ENCODE measurements at places on chromosomes 6 and 20.

- no peak for DNase-seq
Observed at GRCh38 chr20:1494436-1494835, 3.2 kb upstream of the SIRPB2 start.

DNA sequence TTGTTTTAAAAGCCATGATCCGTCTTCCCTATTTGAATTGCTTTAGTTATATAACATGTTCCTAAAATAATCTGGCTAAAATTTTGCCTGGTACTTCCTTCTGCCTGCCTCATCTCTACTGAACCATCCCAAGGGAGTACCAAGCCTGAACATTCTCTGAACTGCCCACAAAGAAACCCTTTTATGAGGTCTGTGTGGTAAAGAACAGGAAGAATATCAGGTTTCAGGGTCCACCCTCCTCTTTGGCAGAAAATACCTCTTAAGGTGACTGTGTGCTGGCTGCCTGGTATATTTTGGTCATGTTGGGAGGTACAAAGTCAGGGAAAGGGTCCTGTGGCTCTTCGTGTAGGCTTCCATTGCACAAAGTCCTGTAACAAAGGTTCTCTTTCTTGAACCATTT lies 574.1 kb upstream of the CHD6 start:
- DNase-seq: no peak

- no peak for DNase-seq
Observed at GRCh38 chr20:44180814-44181213, 6.2 kb downstream of the JPH2 start.

- DNase-seq: no peak
Observed at GRCh38 chr6:14143305-14143704, 25.7 kb downstream of the CD83 start.

DNA sequence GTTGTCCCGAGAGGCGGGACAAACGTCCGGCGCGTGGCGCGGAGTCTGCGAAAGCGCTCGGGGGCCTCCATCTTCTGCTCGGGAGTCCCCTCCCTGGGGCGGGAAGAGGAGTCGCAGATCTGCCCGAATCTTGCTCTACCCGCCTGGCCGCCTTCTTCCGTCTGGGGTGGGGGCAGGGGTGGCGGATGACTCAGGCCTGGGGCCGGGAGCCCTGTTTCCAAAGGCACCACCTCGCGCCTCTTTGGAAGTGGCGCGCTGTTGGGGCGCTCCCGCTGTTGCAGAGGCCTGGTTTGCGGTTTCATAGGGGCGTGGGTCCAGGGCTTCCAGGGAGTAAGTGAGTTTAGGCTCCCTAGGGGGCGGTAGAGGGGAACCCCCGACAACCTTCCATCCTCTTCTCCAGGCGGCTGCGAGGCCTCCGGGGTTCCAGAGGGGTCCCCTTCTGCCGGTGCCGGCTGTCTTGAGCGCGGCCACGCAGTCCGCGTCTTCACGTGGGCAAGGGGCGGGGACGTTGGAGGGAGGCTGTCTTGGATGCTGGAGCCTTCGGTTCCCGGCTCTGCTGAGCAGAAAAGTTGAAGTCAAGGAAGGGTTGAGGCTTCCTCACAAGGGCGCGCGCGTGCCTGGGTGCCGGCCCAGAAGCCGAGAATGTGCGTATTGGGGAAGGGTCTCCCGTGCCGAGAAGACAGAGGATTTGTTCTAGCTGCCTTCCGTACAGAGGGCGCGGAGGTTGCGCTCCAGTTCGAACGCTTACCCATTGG lies 2.6 kb upstream of the TFAP2C start:
- no peak for DNase-seq

- DNase-seq: no peak
Observed at GRCh38 chr20:20079102-20079784, 26.9 kb downstream of the CFAP61 start.

- DNase-seq: no peak
Observed at GRCh38 chr20:40702504-40702903, 13.5 kb upstream of the MAFB start.

GRCh38 chr20:20969701-20970280 lies 136.4 kb downstream of the LINC00237 start:
- no peak for DNase-seq

DNA sequence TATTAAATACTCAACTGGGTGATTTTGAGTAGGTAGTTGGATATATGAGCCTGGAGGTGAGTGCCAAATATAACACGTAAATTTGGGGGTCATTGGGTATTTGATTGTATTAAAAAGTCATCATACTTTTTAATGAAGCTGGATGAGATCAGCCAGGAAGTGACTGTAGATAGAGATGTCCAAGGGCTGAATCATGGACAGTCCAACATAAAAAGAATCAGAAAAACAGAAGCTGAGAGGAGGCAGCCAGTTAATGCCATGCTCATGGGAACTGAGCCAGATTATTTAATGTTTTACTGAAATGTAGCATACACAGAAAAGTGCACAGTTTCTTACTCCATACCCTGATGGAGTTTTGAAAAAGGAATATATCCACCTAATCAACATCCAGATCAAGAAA lies 435.5 kb upstream of the PLCB4 start:
- no peak for DNase-seq

DNA sequence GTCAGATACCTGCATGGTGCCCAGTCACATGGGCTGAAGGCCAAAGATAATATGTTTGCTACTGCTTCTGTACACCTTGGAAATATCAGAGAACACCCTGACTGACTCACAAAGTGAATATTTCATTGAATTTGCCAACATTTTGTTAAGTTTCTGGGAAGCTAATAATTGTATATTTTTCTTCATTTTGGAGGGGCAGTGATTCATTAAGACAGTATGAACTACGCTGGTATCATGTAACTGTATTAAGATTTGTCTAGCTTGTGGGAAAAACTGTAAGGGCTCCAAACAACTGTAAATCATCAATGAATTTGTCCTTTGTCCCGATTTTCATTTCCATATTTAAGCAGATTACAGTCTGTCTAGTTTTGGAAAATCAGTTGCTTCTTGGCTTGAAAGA lies 102.3 kb upstream of the CCN2 start:
- DNase-seq: no peak

DNA sequence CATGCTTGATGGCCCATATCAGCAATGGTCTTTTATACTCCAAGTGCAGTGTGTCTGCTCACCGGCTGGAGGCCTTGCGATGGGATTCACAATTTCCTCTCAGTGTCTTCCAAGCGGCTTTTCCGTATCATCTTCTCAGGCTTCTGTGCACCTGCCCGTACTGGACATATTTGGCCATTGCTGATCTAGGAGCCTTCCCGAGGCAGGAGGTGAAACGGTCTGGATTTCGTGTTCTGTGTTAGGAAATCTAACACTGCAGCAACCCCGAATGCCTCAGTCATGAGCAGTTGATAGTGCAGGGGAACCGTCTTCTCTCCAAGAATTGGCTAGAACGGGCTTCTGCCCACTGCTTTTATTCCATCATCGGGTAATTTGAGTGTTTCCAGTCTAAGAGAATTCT lies 60.5 kb downstream of the PPP1R14C start:
- DNase-seq: no peak

DNA sequence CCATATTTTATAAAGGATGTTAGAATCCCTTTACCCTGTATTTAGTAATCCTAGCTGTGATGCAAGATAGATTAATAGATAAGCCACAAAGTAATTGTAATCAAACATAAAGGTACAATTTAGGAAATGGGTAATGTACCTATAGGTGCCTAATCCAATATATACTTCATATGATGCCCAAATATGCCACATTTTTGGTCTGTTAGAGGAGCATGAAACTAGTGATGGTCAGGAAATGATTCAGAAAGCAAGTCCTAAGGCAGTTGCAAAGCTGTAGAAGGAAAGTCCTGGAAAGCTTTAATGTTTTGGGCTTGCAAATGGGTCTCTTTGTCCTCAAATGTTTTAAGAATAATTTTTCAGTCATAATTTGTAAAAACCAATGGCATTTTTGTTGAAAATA lies 76.6 kb upstream of the PTPRK start:
- DNase-seq: no peak

DNA sequence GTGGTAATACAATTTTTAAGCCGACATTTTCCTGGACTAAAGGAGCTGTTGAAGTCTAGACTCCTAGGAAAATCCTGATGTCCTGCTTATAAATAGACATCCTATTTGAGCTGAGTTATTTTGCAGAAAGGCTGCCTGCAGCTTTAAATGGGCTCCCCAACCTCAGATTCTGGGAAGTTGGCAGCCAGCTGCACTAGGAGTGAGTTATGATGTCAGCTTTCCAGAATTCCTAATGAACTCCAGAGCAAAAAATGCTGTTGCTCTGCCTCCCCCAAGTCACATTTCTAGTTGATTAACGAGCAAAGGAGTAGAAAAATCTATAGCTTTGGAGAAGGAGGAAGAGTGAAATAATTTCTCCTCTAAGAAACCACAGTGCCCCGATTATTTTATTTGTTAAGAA lies 346.3 kb upstream of the SULF2 start:
- no peak for DNase-seq

GRCh38 chr20:13960525-13960924 lies 29.9 kb downstream of the SEL1L2 start:
- no peak for DNase-seq

DNA sequence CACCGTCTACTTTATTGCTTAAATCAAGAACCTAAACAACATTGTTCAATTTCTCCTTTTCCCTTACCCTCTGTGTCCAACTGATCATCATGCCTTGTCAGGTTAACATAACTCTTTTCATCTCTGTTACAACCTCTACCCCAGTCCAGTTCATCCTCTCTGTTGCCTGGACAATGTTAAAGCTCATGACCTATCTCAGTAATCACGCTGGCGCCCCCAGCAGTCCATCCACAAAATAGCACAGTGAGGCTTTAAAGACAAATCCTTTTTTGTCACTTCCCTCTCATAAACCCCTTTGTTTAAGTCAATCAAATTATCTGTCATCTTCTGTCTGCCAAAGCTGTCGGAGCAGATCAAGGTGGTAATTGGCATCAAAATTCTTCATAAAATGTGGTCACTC lies 140.1 kb downstream of the QKI start:
- peak; percentile 51 for DNase-seq

DNA sequence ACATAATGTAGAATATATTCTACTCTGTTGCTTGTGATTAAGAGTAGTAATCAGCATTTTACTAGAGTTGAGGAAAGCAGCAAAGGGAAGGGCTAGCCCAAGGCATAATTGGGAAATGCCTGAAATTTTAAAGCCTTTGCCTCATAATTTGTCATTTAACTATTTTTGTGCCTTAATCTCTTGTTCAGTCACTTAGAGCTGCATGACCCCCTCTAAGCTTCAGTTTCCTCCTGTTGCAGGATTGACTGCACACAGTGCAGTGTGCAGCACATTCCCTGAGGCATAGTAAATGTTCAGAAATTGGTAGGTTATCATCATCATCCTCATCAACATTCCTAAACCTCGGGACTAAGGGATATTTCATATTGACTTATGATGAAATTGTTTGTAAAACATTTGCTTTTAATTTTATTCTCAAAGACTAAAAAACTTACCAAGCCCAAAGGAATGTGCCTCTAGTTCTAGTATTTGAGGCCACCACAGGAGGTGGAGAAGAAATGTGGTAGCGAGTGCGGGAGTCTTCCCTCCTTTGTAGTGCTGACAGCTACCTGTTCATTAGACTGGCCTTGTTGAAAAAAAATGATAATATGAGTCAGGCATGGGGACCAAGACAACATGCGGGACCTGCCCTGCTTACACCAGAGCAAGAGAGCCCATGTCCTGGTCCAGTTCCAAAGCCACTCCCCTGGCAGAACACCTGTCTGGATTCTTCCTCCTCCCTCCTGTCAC lies 14.8 kb upstream of the TENT5A start:
- DNase-seq: no peak

GRCh38 chr6:43454696-43455530 lies 435 bp downstream of the DLK2 start:
- peak; percentile 39 for DNase-seq

DNA sequence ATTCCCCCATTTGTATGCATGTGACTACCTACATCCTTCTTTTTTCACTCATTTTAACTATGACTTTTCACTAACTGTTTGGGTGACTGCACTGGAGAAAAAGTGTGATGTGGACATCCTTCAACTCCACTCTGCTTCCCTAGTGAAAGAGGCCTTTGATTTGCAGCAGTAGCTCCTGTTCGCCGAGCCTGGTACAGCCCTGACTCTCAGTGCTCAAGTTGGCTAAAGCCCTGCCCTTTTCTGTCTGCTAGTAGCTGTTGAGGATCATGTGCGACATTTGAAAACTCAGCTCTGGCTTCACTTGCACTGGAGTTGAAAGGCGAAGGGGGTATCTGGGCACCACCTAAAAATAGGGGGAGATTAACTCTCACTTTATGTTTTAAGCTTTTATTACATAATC lies 42.1 kb downstream of the DAAM2 start:
- DNase-seq: no peak

- no peak for DNase-seq
Observed at GRCh38 chr20:21126581-21126870, 644 bp downstream of the KIZ start.

- DNase-seq: no peak
Observed at GRCh38 chr6:126210398-126211075, 129.4 kb upstream of the CENPW start.

DNA sequence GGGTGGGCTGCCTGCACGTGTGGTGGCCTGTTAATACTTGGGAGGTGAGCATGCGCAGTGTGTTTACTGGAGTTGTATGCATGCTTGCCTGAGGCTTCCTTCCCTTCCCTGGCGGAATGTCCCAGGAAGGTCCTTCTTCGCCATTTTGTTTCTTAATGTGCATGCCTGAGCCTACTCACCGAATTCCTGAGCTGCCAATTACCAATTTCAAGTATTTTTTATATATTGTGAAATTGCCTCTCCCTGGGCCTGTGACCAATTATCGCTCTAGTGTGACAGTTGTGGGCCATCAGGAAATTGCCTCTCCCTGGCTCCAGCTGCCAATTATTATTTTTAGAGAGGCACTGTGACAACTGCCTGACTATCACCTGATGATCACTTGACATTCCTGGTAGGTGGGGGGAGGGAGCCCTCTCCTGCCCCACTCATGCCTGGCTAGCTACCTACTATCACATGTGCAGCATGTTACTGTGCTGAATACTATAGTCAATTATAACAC lies 70.0 kb downstream of the FAM50B start:
- no peak for DNase-seq

Data from T-helper 9 cell (primary cell).